ENCODE measurements at places on chromosomes 5 and 9.
A peak's percentile ranks its signal among the peaks of the same experiment; 100 is the strongest.

GRCh38 chr5:96829297-96829696 lies 21.6 kb upstream of the ERAP1 start:
- no peak for DNase-seq

DNA sequence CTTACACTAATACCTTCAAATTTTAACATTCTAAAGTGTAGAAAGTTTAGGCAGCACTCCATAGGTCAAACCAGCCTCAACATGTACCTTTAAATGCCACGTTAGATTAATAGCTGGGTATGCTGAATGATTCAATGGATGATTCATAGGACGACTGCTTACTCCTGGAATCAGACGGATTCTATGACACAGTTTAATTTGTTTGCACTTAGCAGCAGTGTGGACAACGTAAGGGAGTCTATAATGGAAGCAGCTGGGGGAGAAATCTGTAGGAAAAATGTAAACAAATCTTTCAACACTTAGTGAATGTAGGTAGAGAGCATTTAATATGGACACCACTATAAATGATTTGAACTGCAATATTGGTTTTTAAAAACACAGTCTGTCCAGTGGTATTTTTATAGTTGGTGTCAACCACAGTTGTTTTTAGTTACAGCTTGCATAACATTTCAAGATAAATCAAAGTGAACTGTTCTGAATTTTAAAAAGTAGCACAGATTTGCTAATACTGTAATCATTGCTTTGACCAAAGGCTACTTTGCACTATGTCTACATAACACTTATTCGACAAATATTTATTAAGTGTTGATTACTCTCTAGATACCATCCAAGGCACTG lies 701.5 kb upstream of the MEF2C start:
- no peak for DNase-seq

- DNase-seq: no peak
These were observed 6.4 kb downstream of the ABLIM3 start for GRCh38 chr5:149147676-149148075.

- DNase-seq: no peak
These were observed 186.7 kb downstream of the PARP8 start for GRCh38 chr5:50853151-50853550.

DNA sequence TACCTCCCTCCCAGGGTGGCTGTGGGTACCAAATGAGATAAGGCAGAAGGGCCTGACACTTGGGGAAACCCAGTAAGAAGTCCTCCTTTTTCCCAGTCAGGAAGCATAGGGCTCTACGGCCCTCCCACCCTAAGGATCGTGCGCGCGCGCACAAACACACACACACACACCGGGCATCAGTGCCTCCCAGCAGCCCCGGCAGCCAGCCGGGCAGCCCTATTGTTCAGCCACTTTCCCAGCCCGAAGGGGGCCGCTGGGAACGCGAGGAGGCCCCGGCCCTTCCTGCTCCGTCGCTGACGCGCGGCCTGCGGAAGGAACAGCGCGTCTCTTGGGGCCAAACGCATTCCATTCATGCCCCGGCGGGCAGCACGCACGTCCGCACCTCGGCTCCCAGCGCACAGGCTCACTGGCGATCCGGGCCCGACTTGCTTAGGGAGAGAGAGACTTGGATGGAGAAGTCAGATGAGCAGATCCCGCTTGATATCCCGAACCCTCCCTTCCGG lies 22.6 kb downstream of the DUSP1 start:
- DNase-seq: no peak

DNA sequence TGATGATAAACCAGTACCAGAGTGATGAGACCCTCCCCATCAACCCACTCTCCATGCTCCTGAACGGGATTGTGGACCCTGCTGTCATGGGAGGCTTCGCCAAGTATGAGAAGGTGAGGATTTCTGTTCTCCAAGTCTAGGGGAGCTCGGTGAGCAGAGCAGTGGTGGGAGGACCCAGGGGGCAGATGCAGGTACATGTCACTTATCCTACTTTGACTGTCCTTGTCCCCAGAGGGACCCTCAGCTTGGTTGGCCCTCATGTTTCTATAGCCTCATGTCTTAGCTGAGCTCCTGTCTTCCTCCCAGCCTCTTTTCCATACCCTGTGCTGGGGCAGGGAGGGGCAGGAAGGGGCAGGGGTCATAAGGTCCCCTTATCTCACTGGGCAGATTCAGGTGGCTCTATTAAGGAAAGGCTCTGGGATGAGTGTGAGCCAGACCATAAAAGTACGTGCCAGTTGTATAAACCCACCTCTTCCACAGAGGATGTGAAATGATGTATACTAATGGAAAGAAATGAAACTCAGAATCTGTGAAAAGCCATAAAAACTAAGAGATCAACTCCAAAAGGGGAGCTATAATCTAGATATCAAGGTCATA lies 38.0 kb upstream of the FOXI1 start:
- no peak for DNase-seq

DNA sequence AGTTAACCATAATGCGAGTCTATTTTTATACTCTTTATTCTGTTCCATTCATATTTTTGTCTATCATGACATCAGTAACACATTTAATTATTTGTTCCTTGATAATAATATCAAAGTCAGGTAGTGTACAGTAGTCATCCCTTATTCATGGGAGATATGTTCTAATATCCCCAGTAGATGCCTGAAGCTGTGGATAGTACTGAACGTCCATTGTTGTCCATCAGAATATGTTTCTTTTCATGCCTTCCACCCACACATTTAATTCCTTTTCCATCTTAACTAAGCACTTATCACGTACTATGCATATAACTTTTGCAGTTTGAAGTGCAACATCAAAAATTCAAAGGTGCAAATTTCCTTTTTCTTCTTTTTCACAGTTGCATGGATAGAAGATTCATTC lies 53.6 kb downstream of the FER start:
- no peak for DNase-seq

GRCh38 chr9:30815585-30815984 lies 1568.9 kb upstream of the ACO1 start:
- DNase-seq: no peak

- DNase-seq: no peak
These were observed 23.4 kb downstream of the CPLX2 start for GRCh38 chr5:175894793-175895192.

GRCh38 chr9:73199886-73200285 lies 48.2 kb downstream of the ANXA1 start:
- DNase-seq: no peak

- DNase-seq: no peak
These were observed 558 bp downstream of the GRPEL2 start for GRCh38 chr5:149345892-149346222.

DNA sequence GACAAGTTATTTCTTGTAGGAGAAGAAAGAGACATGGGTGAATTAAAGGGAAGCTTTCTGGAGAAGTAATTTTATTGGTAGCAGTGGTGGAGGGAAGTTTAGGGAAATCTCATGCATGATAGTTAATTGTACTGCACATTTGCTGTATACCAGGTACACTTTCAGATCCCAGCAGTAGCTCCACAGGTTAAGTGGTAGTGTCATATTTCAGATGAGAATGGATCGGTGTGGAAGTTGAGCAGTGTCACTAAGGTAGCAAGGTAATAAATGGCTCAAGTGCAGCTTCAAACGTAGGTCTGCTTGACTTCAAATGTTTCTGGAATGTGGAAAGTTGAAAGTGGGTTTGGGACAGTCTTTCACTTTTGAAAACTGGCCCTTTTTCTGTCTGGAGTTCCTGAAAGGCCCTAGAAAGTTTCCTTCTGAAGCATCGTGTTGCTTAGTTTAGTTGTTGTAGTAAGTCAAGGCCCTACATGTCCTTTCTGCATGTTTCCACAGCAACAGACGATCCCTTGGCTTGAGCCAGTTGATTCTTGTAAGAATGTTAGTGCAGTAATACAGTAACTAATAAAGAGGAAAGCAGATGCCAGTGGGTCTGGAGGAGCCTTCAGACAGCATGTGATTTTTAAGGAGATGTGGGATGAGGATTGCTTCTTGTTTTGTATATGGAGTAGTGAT lies 3.7 kb downstream of the CLTA start:
- no peak for DNase-seq

GRCh38 chr9:129748249-129748648 lies 4.6 kb downstream of the PTGES start:
- DNase-seq: no peak

GRCh38 chr5:36877667-36878391 lies 1.3 kb downstream of the NIPBL start:
- peak; percentile 49 for DNase-seq

Data from NCI-H446 treated with DMSO at 0.1 percent for 48 hours (cell line).